Head of caudate nucleus (tissue), 42 donors: ENCODE measurements at places on chromosomes 1 and 21.

DNA sequence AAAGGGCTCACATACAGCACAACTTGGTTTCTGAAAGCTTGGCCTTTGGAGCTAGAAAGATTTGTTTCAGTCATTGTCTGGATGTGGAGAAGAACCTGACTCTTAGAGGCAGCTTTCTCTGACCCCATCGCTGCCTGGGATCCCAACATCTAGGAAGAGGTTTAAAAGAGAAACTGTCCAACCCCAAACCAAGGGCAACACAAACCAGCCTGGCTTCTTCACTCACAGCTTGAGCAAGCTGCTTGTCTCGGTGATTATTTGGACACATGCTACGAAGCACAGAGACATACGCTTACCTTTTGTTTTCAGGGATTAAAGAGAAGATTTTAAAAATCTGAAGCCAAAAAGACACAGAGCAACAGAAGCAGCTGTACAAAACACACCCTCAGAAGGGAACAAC lies 109.8 kb downstream of the ETS2 start:
- DNase-seq = no peak

DNA sequence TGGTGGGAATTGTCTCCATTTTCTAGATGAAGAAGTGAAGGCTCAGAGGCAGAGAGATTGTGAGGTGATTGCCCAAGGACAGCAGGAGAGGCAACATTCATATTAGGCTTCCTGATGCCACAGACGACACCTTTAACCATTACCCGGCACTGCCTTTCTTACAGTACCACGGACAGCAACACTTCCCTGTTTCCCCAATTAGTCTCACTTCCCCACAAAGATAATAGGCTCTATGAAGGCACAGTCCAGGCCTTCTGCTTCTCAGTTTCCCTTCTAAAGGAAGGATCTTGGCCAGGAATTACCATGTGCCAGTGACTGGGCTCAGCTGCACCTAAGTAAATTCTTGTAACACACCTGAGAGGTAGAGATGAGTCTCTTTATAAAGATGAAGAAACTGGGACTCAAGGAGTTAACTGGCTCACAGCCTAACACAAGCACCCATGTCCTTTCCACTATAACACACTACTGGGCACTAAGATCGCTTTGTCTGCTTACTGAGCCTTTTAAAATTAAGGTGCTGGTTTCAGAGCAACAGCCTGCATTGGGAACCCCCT lies 9.6 kb downstream of the IGSF9 start:
- DNase-seq = no peak

GRCh38 chr1:30807318-30808066 lies 49.9 kb upstream of the LAPTM5 start:
- DNase-seq = no peak

- no peak for DNase-seq
Measured at GRCh38 chr1:106120789-106121188, 935.7 kb upstream of the PRMT6 start.

DNA sequence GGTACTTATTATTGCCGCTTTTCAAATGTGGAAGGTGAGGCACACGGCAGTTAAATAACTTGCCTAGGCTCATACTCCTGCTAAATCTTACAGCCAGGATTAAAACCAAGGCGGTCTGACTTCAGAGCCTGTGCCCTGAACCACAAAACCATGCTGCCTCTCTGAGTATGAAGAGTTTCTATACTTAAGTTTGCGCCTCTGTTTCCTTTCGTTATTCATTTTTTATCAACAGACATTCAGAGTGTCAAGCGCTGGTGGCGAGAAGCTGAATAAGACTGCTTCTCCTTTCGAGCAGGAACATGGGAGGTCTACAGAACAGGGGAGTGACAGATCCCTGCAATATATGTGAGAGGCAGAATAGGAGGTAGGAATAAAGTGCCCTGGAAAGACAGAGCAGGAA lies 96.0 kb upstream of the DUSP10 start:
- DNase-seq = no peak

- DNase-seq = peak; percentile 8
Measured at GRCh38 chr21:46124083-46124925, 26.4 kb downstream of the COL6A2 start.

GRCh38 chr1:87091425-87091824 lies 177.0 kb downstream of the HS2ST1 start:
- DNase-seq = no peak
